ENCODE measurements at places on chromosomes 3 and 15. TPM values are rescaled to one million over a fixed set of nuclear protein-coding genes. Genes with fewer than 3 reads are reported as not detected.

Gene MINAR1
- 1.8 TPM for polyA plus RNA-seq

Gene OIP5
- polyA plus RNA-seq, result 5.3 TPM

Gene RASL12
- polyA plus RNA-seq, result 12.2 TPM

Gene STRA6
- polyA plus RNA-seq, result 0.58 TPM
